Inflammatory macrophage treated with lipopolysaccharide for 1 hour (primary cell): ENCODE measurements at places on chromosomes 4 and X.

DNA sequence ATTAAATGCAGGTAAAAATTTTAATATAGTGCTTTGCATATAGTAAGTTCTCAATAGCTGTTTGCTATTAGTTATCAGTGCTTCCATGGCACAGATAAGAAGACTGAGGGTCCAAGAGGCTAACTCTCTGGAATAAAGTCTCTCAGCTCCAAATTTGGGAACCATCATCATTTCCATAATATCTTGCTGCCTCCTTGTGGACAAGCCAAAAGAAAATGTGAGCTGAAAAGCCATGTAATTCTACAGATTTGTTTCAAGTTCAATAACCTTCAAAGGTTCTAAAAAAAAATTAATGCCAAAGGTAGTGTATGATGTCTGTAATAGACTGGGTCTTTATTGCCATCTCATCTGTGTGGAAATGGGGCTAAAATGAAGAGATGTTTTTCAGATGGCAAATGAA, 136.9 kb upstream of the VCX start:
- DNase-seq: no peak

DNA sequence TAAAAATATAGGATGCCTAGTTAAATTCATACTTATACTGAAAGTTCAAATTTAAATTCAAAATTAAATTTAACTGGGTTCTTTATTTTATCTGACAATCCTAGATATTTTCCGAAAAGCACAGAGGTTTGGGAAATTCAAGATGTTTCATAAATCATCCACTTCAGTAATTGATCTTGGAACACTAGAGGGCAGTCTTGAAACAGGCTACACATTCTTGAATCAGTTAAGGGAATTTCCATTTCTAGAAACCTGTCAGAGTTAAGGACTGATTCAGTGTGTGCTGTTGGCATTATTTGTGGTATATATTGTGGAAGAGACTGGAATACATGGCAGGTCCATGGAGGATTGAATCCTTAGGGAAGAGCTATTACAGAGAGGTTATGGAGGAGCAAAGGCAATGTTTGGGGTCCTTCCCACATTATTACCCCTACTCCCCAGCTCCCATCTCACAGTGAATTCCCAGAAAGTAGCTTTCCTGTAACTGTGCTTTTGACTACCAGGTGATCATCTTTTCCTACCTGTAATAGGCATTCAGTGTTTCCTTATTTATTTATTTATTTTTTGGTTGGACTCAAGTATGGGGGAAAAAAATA, 92.9 kb downstream of the EGF start:
- peak; percentile 63 for DNase-seq

- no peak for DNase-seq
Measured at GRCh38 chrX:103586314-103586646, 965 bp downstream of the TCEAL4 start.

DNA sequence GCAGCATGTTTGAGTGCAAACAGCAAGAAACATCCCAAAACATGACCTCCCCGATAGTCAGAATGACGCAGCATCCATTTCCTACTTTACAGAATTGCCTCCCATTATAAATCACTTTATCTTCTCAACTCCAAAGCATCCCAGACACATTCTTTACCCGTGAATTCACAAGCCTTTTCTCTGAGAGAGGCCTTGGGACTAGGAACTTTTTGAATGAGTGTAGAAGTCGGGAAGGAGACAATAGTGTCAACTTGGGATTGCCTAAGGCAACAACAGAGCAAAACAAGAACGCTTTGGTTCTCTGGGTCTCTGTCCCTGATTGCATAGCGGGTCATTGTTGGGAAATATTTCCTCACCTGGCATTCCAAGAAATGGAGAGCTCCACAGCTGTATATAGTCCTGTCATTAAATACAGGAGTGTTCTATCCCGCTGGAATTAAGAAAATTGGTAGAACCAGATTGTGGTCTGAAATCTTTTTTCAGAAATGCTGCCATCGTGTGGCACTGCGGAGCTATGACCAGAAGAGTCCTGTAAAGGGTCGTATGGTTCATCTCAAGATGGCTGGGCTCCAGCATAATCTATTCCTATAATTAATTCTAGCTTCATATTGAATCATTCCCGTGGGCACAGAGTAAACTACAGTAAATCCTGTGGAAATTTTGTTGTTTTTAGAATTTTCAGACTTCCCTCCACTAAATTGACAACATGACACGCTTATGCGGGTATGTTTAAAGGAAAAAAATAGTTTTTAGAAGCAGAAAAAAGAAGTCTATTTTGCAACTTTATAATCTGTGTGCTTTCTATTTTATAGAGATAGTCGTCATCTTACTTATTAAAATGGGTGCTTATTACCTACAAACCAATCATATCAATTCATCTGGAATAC, 2.0 kb upstream of the SPP1 start:
- peak; percentile 76 for DNase-seq

DNA sequence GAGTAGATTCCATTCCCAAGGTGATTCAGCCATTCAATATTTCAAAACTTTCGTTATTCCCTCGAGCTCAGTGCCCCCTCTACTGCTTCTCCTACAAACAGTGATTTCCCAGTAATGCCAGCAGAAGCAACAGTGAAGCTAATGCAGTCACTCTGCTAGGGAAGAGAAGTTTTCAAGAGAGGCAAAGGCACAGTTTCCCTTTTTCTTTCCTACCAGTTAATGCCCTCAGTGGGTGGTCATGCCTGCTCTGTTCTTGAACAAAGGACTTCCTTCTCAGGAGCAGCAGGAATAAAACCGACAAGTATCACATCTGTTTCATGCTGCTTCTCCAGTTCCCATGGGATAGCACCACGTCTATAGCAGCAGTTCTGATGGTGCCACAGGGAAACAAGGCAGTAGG, 317.2 kb downstream of the TENM3 start:
- DNase-seq: no peak

DNA sequence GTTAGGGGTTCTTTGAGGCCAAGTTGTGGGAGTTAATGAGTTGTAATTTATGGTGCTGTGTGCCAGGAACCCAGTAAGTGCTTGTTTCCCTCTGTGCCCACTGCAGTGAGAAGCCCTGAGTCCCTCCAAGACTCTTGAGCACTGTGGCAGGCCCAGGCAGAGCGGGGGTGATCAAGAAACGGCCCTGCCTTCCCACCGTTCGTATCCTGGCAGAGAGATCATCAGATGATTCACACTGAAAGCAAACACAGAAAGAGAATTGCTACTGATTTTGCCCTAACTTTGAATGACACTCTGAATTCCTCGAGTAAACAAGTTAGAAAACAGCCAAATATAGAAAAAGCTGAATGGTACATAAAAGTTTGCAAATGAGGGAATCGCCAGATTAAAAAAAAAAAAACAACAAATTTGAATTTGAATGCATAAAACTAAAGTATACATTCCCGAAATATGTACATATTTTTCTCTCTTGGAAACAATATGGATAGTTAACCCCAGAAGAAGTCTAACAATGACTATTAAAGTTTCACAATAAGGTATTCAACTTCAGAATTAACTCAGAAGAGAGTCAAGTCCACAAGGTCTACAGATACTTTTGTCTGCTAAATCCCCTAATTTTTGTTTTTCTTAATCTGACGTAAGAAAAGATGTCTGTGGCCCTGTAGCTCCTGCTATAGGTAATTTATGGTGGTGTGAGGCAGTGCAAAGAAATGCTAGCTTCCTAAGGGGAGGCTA, 71.8 kb downstream of the AFAP1 start:
- DNase-seq: no peak

- DNase-seq: peak; percentile 32
Measured at GRCh38 chrX:100687546-100687945, 43.5 kb downstream of the SRPX2 start.

- DNase-seq: no peak
Measured at GRCh38 chrX:39249999-39250398, 448.7 kb downstream of the MID1IP1 start.

DNA sequence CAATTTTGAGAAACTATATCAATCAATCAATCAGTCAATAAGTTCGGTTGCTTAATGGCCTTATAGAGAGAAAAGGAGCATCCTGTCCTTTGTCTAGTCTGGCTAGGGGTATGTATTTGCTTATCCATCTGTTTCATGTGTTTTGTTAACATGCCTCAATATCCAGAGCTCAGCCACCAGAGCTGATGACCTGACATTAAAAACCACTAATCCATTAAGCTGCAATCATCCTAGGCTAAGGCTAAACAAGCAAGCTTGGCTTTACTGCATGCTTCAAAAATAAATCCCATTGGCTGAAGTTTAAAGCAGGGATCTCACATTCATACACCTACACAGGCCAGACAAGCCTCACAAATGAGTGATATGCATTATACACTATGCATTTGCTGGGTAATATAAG, 139.7 kb downstream of the INPP4B start:
- DNase-seq: no peak

DNA sequence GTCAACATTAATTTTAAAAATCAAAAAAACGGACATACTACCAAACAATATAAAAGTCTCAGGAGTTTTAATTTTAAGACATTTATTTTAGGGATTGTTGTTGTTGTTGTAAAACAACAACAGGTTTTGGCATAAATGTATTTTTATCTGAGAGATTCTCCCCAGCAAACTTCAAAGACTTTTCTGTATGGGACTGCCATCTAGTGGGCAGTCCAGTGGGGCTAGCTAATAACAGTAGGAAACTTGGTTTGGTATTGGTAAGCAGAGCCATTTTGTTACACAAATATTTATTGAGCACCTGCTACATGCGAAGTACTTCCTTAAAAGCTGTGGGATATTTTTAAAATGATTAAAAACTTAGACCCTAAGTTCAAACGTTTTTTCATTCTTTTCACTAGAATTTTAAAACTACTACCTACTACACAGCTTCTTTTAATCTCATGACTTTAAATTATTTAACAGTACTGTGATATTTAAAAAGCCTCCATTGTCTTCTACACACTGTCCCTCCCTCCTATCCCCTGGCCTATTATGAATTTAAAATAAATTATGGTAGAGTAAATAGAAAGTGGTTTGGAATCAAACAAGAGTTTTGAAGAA, 1028.4 kb upstream of the INTU start:
- no peak for DNase-seq
